ENCODE measurements at places on chromosomes 4 and X.

- no peak for DNase-seq
These were observed 562.3 kb upstream of the DIPK2B start for GRCh38 chrX:45762699-45763647.

GRCh38 chrX:25016938-25017598 is 1.3 kb upstream of the ARX start:
- DNase-seq, result no peak

DNA sequence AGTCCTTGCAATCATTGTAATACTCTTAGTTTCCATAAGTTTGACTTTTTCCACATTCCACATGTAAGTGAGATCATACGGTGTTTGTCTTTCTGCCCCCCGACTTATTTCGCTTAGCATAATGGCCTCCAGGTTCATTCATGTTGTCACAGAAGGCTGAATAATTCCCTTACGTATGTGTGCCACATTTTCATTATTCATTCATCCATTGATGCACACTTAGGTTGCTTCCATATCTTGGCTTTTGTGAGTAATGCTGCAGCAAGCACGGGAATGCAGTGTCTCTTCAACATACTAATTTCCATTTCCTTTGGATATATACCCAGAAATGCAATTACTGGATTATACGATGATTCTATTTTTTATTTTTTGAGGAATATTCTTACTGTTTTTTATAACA is 22.0 kb upstream of the VEGFC start:
- no peak for DNase-seq

GRCh38 chrX:28586286-28586685 is 960 bp upstream of the IL1RAPL1 start:
- DNase-seq, result no peak

DNA sequence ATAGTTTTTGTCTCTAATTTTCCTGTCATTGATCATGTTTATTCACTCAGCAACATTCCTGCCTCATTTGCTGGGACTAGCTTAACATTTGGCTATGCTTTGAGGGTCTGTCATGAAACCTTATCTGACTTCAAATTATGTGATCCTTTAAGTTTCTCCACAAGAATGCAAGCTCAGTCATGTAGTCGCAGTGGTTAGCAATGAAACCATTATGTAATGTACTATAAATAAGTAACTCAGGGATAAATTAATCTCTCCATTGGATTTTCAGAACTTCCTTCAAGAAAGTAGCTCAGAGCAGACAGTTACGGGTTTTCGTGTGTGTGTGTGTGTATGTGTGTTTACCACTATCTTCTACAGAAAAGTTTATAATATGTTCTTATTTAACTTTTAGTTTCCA is 993.6 kb downstream of the ADGRL3 start:
- DNase-seq, result no peak

All from NCI-H1105 treated with DMSO at 0.1 percent for 48 hours (cell line).